ENCODE measurements at places on chromosomes 7 and 10.

DNA sequence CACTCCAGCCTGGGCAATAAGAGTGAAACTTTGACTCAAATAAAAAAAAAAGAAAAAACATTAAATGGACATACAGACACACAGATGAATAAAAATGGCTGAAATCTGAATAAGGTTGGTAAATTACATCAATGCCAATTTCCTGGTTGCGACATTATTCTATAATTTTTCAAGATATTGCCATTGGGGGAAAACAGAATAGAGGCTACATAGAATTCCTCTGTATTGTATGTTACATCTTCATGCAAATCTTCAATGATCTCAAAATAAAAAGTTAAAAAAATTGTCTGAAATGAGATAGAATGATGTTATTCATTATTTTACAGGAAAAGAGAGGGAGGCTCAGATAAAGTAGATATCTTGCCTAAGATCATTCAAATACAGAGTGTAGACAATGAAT is 234.0 kb downstream of the SDHAF3 start:
- DNase-seq, result no peak

GRCh38 chr7:23299770-23300300 is 696 bp downstream of the MALSU1 start:
- DNase-seq, result no peak

DNA sequence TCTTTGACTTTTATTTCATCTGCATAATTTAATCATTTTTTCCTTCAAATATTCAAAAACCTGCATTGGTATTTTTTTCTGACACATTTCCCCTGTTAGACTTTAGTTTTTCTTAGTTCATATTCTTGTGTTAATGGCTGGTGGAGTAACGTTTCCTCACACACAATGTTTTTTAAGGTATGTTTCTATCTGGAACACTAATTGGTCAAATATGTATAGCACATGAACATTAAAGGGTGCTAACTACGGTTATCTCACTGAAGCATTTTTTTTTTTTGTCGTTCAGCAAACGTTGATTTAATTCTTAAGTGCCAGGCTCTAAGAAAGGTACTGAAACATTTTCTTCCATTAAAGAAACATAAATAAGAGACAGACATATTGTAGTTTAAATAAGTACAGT is 87.7 kb downstream of the PTPRZ1 start:
- no peak for DNase-seq

- no peak for DNase-seq
These were observed 95.3 kb upstream of the IL6 start for GRCh38 chr7:22631730-22632129.

DNA sequence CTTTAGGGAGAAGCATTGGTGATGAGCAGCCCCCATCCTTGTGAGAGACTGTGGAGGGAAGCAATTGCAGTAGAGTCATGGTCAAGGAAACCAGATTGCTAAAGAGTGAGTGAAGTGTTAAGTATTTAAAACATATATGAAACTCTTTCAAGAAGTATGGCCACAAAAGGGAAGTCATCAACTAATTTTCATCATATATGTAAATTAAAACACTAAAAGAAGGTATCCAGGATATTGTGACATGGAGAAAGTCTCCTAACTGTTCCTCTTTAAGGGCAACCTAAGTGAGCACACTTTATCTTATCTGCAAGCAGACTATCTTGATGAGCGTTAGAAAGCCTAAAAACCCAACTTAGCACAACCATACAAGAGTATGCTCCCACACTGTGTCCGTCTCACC is 69.7 kb downstream of the CD36 start:
- no peak for DNase-seq

GRCh38 chr10:125004571-125005311 is 62.8 kb downstream of the ZRANB1 start:
- no peak for DNase-seq

DNA sequence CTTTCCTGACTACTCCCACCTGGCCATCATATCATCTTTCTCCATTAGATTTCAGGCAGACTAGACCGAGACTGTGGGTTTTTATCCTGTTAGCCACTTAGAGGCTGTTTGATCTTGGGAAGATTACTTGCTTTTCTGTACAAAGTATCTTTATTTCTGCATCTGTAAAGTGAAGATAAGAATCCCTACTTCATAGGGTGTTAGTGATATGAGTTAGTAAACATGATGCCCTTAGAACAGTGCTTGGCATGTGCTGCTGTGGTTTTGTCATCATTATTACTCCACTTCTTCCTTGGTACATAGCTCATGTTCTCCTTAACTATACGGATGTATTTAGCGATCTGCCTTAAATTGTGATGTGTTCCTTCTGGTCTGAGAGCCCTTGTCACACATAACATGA is 165.2 kb downstream of the AUTS2 start:
- DNase-seq, result no peak

DNA sequence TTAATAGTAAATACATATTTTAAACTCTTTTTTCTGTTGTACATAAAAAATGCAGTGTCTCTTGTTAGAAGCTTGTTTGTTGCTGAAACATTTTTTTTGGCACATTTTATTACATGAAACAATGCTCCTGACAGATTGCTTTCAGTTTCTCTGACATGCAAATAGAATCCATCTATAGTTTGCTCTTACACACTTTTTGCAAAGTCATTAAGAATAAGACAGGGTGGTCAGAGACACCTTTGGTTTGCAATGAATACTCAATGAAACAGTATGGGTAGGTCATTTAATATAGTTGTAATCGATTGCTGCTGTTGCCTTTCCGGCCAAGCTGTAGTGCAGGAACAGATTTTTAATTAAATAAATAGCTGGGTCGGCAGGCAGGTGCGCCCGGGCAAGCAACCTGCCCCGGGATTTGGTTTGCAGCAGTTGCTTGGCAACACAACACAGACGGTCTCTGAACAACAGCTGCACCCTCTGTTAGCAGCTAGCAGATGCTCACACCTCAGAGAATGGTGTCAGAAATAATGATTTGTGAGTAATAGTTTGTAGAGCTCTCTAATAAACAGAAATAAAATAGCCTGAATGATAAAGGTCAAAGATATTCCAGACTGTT is 115.7 kb upstream of the CACNA2D1 start:
- DNase-seq, result no peak

- no peak for DNase-seq
These were observed 90.1 kb downstream of the HIF1AN start for GRCh38 chr10:100625816-100626215.

DNA sequence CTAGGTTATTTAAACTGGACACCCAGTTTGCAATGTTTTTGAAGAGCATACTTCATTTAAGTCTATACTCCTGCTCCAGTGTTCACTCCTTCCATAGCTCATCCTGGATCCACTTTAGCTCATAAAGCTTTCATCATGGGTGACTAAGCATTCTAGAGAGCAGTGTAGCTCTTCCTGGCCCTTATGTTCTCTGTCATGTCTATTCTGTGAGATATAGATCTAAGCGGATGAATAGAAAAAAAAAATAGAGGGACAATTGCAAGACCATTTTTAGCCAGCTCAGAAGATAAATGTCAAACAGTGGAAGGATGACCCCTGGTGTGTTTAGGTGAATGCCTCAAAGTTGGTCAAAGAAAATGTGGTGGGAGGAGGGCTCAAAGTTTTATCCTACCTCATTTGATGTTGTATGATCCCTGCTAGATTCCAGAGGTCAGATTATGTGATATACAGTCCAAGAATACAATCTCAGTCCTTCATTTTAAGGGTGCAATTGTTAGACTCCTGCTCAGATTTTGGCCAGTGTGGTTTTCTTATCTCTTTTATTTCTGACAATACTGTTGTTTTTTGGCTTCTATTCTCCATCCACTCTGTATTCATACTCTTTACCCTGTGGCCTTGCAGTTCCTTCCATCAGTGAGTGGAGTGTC is 7.5 kb upstream of the HECW1 start:
- no peak for DNase-seq

DNA sequence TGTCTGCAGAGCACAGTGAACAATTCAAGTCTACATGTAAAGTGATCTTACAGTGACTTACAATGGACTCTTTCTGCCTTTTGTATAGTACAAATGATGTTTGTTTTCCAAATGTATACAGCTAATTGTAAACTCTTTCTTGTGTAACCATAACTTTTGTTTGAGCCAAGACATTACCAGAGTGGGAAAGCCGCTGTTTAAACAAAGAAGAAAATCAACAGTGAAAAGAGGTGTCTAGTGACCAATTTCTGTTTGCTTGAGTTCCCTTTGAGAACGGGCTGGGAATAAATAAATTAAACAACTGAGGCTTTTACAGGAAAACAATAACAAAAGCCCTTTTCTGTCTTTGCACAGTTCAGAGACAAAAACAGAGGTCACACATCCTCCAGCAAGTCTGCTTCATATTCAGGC is 1163.4 kb downstream of the CNTNAP2 start:
- no peak for DNase-seq

- no peak for DNase-seq
These were observed 211.9 kb upstream of the ETV1 start for GRCh38 chr7:14201353-14201752.

DNA sequence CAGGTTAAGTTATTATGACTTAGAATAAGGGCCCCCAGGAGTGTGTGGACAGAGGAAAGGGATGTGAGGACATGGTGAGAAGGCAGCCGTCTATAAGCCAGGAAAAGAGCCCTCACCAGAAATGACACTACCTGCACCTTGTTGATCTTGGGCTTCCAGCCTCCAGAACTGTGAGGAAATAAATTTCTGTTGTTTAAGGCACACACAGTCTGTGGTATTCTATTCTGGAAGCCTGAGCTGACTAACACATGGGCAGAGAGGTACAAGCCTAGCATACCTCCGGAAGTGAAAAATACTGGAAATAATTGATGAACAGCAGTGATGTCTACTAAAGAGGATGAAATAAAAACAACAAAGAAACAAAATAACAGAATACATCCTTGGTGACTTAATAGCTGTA is 46.1 kb upstream of the GRB10 start:
- DNase-seq, result no peak

- no peak for DNase-seq
These were observed 49.1 kb upstream of the FXYD4 start for GRCh38 chr10:43322331-43322730.

DNA sequence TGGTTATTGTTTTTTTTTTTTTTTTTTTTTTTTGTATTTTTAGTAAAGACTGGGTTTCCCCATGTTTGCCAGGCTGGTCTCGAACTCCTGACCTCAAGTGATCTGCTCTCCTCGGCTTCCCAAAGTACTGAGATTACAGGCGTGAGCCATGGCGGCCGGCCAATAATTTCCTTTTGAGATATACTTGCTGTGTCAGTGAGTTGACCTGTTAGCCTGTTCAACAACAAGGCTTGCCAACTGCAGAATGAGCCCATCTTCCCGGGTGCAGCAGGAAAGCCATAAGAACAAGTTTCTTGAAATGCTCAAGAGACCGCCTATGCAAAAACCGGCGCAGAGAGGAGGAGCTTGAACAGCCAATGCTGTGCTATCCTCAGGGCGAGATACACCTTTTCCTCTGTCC is 112.5 kb downstream of the PRPF18 start:
- DNase-seq, result no peak

GRCh38 chr10:122162671-122163173 is 108.4 kb upstream of the BTBD16 start:
- DNase-seq, result no peak

DNA sequence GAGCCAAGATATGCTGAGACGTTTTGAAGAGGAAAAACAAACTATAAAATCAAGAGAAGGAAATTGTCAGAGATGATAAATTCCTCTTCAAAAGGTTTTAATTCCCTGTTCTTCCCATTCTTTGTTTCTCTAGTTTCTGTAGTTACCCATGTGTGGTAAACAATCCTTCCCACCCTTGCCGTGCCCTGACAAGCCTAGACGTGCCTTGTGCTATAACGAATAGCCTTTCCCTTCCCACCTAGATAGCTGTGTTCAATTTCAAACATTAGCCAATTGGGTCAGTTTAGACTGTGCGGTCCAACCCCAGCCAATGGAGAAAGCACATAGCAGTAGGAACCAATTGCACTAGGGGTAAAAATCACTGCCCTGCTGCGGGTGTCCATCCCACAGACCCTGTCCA is 138.1 kb downstream of the RALA start:
- no peak for DNase-seq

GRCh38 chr10:92284112-92284704 is 6.7 kb downstream of the CPEB3 start:
- no peak for DNase-seq

DNA sequence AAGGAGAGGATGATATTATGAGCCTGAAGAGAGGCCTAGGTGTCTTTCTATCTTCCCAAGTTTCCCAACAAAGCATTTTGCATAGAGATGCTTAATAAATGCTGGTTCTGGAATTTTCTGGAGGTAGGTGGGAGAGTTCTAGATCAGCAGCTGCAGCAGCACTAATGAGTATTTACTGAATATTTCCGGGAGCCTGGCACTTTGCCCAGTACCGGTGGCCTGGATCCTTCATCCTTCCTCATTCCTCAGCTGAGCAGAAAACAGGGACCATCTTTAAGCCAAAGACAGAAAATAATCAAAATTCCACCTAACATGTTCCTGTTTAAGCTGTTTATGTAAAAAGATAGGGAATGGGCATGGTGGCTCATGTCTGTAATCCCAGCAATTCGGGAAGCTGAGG is 813.2 kb upstream of the AUTS2 start:
- DNase-seq, result no peak

DNA sequence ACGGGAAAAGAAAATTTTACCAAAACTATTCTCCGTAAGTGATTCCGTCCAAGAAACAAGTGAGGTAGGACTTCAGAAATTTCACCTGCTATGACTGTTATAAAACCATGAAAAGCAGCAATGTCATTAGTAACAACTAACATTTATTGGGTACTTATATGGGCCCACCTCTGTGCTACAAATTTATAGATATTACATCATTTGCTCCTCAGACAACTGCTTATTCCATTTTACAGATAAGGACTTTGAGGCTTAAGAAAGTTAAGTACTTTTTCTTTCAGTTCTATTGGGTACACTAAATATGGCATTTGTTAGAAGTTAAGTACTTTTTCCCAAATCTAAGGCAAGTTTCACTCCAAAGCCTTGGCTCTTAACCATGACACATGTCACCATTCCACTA is 36.3 kb downstream of the HACD1 start:
- DNase-seq, result no peak

GRCh38 chr7:131471250-131472004 is 85.0 kb downstream of the PODXL start:
- no peak for DNase-seq

GRCh38 chr10:8211631-8212030 is 157.1 kb downstream of the GATA3 start:
- no peak for DNase-seq

- DNase-seq, result no peak
These were observed 735.5 kb upstream of the AUTS2 start for GRCh38 chr7:68862736-68863135.

GRCh38 chr7:109986701-109987100 is 1104.2 kb upstream of the LRRN3 start:
- no peak for DNase-seq

DNA sequence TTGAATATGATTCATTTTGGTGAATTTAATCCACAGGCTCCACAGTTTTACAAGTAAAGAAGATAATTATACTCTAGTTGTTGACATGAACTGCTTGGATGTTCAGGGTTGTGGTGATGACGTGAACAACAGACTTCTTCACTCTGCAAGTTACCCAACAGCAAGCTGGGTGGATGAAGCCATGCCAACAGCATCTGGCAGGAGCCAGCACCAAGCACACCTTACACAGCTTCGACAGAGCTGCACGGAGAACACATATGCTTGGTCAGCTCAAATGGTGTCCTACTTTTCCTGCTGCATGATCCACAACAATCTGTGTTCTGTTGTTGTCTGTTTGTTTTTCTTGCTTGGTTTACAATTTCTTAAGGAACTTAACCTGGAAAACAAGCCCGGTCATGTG is 9.8 kb downstream of the NOD1 start:
- no peak for DNase-seq
